ENCODE measurements at places on chromosomes 1 and 21.

DNA sequence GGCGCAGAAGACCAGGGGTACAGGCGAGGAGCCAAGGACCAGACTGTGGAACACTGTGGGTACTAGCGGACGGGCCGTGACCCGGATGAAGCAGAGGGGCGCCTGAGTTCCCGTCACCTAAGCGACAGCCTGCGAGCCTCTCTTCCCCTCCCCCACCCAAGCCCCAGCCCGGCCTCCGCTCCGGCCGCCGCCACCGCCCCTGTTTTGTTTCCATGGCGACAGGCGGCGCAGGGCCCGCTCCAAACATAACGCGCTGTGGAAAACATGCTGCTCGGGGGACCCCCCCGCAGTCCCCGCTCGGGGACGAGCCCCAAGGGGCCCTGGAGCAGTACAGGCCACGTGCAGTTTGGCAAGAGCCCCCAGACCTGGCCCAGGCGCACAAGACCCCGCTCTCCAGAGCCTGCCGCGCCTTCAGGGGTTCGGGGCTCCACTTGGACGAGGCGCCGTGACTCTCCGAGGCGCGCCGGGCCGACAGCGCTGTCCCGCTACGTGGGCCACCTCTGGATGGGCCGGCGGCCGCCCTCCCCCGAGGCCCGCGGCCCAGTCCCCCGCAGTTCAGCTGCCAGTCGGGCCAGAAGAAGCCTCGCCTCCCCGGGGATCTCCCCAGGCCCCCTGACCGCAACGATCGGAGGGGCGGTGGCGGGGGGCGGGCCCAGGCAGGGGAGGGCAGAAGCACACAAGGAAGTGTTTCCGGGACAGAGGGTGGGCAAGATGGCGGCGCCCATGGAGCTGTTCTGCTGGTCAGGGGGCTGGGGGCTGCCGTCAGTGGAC lies at the start of gene MTX1:
Gene MTX1 (plus strand): TSS at position 155 of the 771 bp plus-strand sequence. CDS start 110 bp downstream, at position 265.
- peak; percentile 84 for DNase-seq

- no peak for DNase-seq
Measured at GRCh38 chr1:235948774-235949427, 82.2 kb upstream of the LYST start.

GRCh38 chr1:17206196-17206595 lies 1.3 kb downstream of the PADI1 start:
- DNase-seq = no peak

GRCh38 chr1:206575165-206575893 lies 36.9 kb downstream of the EIF2D start:
- DNase-seq = no peak

- no peak for DNase-seq
Measured at GRCh38 chr1:90068611-90069280, 73.8 kb downstream of the ZNF326 start.

DNA sequence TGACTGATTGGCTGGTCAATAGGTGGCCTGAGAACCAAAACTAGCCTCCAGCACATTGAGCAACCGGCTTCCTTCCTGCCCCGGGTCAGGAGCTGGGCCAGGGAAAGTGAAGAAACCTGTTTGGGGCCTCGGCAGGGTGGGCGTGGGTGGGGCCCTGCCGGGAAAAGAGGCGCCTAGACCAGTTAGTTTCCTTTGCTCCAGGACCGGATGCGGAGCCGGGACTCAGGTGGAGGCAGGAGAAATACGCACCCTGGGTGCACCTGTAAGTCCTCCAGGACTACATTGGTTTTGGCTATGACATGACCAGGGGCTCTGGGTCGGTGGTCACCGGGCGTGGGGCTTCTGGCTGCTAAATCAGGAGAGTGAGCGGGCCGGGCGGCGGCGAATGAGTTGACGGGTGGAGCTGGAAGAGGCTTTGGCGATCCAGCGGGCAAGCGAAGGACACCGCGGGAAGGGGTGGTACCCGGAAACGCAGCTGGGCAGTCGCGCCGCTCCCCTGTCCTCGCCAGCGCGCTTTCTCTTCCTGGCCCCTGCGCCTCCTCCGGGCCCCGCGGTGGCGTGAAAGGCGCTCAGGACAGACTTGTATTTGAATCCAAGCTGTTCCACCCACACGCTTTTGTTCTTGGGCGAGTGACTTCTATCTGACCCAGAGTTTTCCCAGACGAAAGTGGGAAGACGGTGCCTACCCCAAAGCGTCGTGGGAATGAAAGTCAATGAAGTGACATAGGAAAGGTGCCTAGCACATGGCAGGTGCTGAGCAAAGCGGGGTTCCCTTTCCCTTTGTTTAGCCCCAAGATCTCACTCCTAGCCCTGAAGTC lies 30.6 kb upstream of the JUN start:
- no peak for DNase-seq

DNA sequence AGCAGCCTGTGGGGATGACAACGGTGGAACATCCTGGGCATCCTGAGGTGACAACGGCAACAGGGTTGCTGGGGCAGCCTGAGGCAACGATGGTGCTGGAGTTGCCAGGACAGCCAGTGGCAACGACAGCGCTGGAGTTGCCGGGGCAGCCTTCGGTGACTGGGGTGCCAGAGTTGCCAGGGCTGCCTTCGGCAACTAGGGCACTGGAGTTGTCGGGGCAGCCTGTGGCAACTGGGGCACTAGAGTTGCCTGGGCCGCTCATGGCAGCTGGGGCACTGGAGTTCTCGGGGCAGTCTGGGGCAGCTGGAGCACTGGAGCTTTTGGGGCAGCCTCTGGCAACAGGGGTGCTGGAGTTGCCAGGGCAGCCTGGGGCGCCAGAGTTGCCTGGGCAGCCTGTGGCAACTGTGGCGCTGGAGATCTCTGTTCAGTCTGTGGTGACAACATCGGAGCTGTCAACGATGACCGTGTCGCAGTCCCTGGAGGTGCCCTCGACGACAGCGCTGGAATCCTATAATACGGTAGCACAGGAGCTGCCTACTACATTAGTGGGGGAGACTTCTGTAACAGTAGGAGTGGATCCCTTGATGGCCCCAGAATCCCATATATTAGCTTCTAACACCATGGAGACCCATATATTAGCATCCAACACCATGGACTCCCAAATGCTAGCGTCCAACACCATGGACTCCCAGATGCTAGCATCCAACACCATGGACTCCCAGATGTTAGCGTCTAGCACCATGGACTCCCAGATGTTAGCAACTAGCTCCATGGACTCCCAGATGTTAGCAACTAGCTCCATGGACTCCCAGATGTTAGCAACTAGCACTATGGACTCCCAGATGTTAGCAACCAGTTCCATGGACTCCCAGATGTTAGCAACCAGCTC lies 8.2 kb downstream of the SON start:
- DNase-seq = no peak

DNA sequence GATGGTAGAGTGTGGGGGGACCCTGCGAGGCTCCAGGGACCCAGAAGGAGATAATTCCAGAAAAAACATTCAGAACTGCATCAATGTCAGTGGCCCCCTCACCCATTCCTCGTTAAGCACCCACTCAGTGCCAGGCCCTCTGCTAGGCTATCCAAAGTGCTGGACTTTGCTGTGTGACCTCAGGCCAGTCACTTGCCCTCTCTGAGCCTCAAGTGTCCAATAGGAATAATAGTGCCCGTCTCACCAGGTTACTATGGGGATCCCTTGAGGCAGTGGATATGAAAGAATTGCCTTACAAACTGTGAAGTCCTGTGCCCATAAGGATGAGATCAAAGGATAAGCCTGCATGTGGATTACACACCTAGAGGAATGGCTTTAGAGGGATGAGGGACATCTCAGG lies 83.4 kb downstream of the IGSF21 start:
- DNase-seq = no peak

DNA sequence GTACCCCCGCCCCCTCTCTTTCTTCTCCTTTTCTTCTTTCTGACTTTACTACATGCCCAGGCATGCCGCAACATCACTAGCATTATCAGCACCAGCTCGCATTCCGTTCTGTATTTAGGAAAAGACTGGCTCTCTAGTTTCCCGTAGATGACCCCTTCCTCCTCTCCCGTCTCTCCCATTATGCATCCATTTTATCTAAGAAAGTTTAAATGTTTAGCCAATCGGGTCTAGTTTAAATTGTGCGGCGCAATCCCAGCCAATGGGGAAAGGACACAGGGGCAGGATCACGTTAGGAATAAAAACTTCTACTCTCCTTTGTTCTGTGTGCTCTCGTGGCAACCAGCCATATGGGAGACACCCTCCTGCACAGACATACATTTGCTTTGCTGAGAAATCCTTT lies 2.3 kb upstream of the KRTAP10-7 start:
- DNase-seq = no peak

GRCh38 chr1:161999301-162000052 lies 24.2 kb downstream of the OLFML2B start:
- no peak for DNase-seq

GRCh38 chr1:116765962-116766361 lies 11.7 kb downstream of the CD2 start:
- DNase-seq = no peak

DNA sequence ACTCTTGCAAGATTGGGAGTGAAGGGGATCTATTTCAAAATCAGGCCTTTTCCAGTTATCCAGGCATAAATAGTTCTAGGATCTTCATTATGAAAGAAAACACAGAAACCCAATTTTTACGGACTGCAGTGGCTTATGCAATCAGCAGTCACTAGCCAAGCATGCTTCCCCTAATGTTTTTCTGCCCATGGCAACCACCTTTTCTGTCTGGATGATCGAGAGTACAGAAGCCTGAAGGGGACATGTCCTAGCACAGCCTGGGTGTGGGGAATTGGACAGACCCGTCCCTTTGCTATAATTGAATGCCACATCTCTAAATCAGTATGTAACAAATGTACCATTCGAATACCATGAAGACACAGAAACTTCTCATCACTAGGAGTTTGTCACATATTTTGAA lies 29.8 kb upstream of the NCAM2 start:
- no peak for DNase-seq

DNA sequence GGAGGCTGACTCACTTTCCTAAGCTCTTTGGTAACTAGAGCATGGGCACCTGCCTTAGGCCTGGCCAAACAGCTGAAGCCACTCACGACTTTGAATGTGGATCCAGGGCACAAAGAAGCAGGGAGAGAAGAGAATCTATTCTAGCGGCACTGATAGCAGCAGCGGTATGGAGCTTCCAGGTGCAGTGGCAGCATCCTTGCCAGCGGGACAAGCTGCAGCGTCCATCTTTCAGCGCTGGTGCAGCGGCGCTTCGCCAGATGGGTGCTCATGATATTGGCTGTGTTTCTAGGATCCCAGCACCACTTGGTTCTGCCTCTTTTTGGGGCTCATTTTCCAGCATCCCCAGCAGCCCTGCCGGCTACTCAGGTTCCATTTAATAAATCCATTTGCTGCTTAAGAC lies 184.2 kb downstream of the SLC44A5 start:
- no peak for DNase-seq

DNA sequence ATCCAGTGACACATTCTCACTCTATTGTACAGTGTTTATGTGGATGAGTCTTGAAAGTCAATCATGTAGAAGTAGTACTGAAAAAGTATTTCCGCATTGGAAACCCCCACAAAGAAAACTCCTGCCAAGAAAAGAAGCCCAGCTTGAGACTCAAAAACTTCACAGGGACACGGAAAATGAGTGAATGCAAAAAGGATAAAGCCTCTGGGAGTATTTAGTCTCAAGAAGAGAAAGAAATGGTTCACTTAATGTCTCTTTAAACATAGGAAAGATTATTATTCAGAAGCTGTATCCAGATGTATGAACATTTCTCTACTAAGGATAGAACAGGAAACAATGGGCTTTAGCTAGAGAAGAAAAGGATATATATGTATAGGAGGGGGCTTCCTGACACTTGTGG lies 304.5 kb downstream of the BARHL2 start:
- DNase-seq = no peak

- DNase-seq = no peak
Measured at GRCh38 chr1:110087812-110088738, 17.6 kb upstream of the ALX3 start.

- no peak for DNase-seq
Measured at GRCh38 chr1:29532285-29532684, 296.0 kb downstream of the PTPRU start.

DNA sequence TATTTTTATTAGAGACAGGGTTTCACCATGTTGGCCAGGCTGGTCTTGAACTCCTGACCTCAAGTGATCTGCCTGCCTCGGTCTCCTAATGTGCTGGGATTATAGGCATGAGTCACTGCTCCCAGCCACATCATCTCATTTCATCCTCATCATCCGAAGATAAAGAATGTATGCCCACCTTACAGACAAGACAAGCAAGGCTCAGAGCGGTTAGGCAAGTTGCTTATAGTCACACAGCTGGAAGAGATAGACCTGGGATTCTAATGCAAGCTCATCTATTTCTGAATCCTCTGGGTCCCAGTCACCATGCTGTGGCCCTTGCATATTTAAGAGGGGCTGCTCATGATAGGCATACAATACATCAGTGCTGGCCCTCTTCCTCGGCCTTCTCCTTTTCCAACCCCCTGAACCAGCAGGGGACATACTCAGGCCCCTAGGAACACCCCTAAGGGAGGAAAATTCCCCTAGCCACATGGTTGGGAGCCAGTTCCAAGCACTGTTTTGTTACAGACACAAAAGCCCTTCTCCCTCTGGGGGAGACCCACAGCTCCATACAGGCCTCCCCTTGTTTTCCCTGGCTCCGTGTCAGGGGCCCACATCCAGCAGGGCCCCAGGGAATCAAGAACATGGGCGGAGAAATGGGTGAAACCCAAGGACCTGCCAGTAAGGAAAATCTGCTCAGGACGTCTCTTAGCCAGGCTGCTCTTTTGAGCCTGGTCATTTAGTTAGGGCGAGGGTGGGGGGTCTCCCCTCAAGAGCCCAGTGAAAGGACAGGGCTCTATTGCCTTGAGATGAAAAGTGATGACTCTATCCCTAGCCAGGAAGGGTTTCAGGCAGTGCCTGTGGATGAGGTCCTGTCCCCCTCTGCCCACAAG lies 6.9 kb downstream of the CSRP1 start:
- no peak for DNase-seq

DNA sequence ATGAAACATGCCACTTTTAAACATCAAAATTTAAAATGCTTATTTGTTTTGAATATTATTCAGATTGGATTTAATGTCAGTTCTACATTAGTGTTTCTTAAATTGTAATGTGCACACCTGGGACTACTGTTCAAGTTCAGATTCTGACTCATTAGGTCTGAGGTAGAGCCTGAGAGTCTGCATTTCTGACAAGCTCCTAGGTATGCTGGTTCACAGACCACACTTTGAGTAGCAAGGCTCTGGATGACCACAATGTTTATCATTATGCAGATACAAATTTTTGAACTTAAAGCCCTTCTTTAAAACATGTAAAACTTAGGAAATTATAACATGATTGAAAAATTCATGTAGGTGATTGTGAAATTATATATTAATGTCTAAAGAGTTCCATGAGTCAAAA lies 40.2 kb downstream of the TTLL7 start:
- DNase-seq = no peak

- DNase-seq = no peak
Measured at GRCh38 chr1:209714338-209714737, 9.7 kb downstream of the HSD11B1 start.

- DNase-seq = no peak
Measured at GRCh38 chr1:203406446-203407045, 55.6 kb upstream of the FMOD start.

Measured in GM19239 (cell line).